ENCODE measurements at places on chromosomes 5 and 9. TPM values are rescaled to one million over a fixed set of nuclear protein-coding genes. Genes with fewer than 3 reads are reported as not detected.

The FOXD4 gene
- total RNA-seq, result 2.8 TPM

DNA sequence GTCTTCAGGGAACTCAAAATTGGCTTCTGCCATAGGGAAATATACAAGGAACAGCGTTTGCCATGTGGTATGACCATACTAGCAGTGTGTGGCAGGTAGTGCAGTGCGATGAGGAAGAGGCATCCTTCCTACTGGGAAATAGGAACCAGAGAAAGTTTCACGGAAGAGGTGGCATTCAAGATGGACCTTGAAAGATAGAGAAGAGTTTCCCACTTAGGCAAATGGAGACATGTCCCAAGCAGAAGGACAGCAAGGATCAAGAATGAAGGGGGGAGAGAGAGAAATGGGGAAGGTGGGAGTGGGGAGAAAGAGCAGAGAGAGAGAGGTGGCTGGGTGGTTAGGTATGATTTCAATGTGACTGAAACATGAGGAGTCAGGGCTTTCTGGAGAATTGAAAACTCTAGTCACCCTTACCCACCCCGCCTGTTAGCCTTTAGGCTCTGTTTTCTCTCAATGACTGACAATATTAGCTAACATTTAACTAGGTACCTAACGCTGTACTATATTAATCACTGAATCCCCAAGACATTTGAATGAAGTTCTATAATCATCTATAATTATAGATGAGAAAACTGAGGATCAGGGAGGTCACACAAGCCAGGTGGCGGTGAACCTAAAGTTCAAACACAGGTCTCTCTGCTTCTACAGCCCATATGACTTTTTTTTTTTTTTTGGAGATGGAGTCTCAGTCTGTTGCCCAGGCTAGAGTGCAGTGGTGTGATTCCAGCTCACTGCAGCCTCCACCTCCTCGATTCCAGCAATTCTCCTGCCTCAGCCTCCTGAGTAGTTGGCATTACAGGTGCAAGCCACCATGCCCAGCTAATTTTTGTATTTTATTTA is 171.3 kb downstream of the NR3C1 start:
- no peak for DNase-seq

GRCh38 chr9:13386316-13386715 is 106.8 kb upstream of the MPDZ start:
- no peak for DNase-seq

DNA sequence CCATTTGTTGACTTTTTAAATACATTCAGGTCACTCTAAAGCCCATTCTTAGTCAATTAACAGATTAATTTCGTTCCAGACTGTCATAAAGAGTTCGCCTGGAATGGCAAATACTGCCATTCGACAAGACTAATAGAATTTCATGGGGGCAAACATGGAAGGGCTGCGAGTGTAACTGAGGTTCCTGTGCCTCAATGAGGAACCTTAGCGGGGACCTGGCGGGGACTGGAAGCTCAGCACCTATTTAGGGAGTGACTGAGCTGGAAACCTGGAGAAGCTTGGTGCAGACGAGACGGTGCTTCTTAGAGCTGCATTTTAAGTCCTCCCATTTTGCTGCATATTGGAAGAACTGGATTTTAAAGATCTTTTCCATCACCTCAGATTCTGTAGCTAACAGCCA is 3.4 kb downstream of the VCAN start:
- DNase-seq, result no peak

GRCh38 chr9:14585730-14586473 is 107.3 kb downstream of the ZDHHC21 start:
- DNase-seq, result no peak
